Stimulated activated CD4-positive, alpha-beta T cell treated with anti-CD3 and anti-CD28 coated beads, TNF-alpha, amount 100 ng/mL, for 1 hour (primary cell): ENCODE measurements at places on chromosomes 2 and 18.

GRCh38 chr2:114046866-114047435 is 157.1 kb downstream of the ACTR3 start:
- no peak for DNase-seq

- DNase-seq = no peak
Measured at GRCh38 chr2:50196775-50197480, 835.0 kb downstream of the NRXN1 start.

- DNase-seq = no peak
Measured at GRCh38 chr2:41879235-41879916, 168.4 kb upstream of the PKDCC start.

DNA sequence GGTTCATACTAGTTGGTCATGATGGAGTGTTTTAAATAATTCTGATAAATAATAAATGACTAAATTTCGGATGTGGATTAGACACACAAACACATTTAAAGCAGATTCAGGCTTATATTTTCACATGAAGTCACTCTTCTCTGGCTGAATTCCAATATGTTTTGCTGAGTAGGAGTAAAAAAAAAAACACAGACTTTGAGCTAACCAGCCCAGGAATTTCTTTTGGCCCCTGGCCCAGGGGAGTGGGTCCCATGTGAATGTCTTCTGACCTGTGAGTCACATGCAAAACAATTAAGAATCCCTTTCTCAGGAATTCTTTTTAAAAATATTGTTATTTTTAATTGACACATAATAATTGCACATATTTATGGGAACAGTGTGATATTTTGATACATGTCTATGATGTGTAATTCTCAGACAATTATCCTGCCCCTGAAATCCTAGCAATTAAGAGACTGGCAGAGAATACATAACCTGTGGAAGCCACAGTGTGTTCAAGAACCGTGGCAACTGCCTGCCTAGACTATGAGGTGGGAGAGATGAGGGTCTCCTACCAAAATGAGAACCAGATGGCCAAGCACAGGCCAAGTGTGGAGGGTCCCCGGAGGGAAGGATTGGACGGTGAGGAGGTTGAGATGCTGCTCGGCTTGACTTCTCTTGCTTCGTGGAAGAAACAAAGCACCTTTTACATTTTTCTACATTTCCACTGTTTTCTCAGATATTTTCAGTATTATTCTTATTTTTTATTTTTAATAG is 236.4 kb downstream of the PIEZO2 start:
- no peak for DNase-seq

DNA sequence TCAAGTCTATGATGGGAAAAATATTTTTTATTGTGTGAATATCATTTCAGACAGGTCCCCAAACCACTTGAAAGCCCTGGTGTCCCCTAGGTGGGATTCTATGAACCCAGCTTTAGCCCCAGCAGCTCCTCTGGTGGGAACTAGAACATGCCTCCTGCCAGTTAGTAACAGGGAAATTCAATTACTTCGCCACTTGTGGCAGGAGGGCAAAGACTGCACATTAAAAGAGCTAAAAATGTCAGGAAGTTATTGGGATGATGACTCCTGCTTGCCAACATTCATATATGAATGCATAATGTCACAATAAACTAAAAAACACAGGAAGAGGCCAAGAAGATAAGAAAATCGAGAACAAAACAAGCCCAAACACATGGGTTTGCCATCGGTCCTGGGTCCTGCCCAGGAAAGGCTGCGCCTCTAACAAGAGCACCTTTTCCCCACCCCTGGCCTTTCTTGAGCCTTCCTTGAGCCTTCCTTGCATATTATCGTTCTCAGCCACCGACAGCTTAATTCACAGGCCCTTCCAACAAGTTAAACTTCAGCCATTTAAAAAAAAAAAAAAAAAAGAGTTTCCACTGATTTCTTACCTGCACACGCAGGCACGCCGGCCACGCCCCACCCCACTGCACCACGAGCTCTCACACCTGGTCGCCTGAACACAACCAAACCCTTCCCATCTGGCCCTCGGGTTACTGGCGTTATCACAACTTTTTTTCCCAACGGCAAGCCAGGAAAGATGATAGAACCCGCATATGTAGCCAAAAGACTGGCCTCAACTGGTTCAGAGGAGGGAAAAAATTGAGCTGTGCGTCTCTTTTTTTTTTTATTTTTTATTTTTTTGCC is 23.4 kb downstream of the BCL11A start:
- DNase-seq = no peak

- DNase-seq = no peak
Measured at GRCh38 chr2:231297108-231297908, 98.2 kb upstream of the B3GNT7 start.
